ENCODE measurements at places on chromosomes 3 and 15.

- DNase-seq, result no peak
Observed at GRCh38 chr3:149448331-149448831, 26.1 kb upstream of the TM4SF4 start.

- no peak for DNase-seq
Observed at GRCh38 chr3:76679541-76679940, 360.4 kb upstream of the ROBO2 start.

DNA sequence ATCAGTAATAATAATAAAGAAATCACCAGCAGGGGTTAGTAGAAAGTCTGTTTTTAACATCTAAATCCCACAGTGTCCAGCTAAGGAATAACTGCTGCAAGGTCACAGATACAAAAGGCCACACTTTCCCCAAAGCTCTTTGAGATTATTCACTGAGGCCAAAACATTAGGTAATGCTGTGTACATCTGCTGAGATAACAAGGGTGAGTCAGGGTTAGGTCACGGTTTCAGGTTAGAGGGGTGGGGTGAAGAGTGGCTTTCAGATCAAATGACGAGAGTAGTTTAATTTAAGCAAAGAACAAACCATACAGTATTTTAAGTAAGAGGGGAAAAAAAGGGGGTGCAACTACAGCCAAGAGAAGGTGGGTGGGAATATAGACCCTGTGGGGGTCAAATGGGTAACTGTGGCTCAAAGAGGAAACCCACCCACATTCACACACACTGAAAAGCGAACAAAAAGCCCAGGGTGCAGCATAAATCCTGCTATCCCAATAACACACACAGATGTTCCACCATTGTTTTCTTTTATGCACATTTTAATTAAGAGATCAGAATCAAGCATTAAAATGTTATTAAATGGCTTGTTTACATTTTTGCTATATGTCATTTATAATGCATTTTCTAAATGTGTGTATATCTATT is 412.9 kb downstream of the TIGIT start:
- peak; percentile 31 for DNase-seq

GRCh38 chr3:46905213-46905560 is 27.7 kb downstream of the PTH1R start:
- no peak for DNase-seq

DNA sequence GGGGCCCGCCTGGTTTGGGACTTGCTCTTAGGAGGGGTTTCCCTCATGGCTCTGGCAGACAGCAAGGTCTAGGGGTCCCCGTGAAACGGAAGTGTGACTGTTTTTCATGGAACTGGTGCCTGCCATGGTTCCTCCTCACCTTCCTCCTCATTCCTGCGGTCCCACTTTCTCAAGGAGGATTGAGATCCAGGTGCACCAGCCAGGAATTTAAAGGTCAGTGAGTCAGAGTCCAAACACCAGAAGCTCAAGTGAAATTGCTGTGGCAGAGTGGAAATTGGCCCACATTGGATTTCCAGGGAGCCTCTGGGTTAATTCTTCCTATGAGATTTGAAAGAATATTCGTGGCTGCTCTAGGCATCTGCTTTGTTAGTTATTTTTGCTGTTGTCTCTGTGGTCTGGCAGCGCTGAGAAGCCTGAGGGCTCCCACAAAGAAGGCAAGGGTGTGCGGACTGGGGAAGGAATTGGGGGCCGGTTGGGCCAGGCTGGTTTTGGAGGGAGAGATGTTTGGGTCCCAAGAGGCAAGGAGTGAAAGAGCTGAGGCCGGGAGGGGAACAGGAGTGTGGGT is 60.4 kb upstream of the TNFAIP8L3 start:
- DNase-seq, result no peak
